ENCODE measurements at places on chromosomes 1 and 21.

DNA sequence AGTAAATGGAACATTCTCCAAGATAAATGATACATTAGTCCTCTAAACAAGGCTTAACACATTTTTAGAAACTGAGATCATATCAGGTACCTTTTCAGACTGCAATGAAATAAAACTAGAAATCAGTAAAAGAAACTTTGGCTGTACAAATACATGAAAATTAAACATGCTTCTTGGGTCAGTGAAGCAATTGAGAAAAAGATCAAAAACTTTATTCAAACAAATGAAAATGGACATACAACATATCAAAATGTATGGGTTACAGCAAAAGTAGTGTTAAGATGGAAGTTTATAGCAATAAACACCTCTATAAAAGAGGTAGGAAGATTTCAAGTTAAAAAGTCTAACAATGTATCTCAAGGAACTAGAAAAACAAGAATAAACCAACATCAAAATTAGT is 598.5 kb downstream of the SMYD3 start:
- no peak for DNase-seq

DNA sequence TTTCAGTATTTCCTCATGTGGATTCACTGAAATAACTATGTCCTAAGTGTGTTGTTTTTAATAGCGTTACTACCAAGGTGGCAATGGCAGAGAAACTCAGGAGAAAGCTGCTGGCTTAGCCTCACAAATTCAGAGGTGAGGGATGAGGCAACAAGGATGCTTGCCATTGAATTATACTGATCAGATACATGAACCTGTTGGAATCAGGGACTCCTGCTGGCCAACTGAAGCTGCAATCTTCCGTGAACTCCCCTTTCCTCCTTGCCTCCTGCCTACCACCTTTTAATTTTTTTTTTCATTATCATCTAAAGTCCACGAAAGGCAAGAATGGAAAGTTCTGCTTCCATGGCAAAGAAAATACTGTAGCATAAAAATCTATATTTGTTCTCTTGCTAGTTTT is 254.7 kb downstream of the NFIA start:
- peak; percentile 23 for DNase-seq

- DNase-seq: no peak
Observed at GRCh38 chr1:79519084-79519760, 512.7 kb upstream of the ADGRL4 start.

- DNase-seq: no peak
Observed at GRCh38 chr1:198340139-198340538, 183.3 kb downstream of the NEK7 start.

DNA sequence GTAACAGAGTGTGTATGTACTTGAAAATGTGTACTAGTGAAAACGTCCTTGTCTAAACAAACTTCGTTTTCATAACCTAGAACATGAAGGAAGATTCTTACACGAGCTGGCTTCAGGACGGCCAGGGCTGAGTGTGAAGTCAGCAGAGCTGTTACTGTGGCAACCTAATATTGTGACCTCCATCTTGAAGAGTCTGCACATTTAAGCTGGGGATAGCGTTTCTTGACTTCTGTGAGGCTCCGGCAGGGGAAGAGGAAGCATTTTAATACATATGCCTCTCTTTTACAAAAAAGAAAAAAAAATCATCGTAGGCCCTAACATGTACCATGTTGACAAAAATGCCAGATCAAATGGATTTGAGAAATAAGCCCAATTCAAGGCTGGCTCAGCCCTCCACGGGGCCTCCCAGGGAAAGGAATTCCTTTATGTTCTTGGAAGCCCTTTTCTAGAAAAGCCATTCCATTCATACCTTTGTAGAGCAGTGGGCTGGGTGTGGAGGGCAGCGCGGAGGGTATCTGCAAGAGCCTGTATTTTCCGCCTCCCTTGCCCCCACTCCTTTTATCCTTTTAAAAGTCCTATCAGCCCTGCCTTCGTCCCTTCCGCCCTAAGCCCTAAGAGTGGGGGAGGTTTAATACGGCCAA is 51.1 kb downstream of the SIM2 start:
- no peak for DNase-seq

- DNase-seq: no peak
Observed at GRCh38 chr1:199837321-199837720, 190.2 kb upstream of the NR5A2 start.

GRCh38 chr1:156428746-156429288 is 59.8 kb downstream of the RHBG start:
- DNase-seq: no peak

GRCh38 chr1:235075048-235075776 is 53.4 kb downstream of the TOMM20 start:
- DNase-seq: peak; percentile 92

- peak; percentile 75 for DNase-seq
Observed at GRCh38 chr1:239987103-239987745, 104.5 kb upstream of the FMN2 start.

DNA sequence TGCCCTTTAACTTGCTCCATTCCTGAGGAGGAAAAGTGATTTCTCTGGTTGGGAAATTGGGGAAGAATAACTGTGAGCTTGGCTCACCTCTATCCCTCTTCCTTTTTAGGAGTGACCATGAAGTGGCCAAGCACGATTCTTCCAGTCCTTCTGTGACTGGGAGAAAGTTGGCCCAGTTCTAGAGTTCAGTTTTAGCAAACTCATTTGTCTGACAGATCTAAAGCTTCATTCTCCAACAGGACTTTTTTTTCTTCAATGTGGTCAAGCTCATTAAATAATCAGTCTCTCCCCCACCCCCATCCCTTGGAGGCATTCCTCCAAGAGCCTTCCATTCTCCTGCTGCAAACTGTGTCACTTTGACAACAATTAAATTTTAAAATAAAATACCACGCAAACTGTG is 6.4 kb upstream of the AGL start:
- DNase-seq: no peak

DNA sequence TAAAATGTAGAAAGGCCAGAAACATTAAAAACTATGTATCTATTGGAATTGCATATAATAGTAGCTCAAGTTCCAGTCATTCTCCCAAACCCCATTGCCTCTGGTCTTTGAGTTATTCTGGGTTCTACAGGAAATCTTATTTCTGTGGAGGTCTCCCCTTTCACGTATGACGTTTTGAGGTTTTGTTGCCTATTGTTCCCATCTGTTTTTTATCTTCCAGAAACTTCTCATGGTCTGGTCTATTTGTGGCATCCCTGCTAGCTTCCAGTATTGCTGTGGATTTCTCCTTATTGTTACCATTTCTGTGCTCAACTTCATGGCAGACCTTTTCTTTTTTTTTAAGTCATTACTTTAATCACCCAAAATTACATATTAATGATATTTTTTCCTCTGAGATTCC is 43.3 kb downstream of the DTL start:
- no peak for DNase-seq

GRCh38 chr1:44776730-44777068 is 1.4 kb downstream of the RPS8 start:
- DNase-seq: no peak

GRCh38 chr1:171800342-171800741 is 18.9 kb downstream of the METTL13 start:
- no peak for DNase-seq

DNA sequence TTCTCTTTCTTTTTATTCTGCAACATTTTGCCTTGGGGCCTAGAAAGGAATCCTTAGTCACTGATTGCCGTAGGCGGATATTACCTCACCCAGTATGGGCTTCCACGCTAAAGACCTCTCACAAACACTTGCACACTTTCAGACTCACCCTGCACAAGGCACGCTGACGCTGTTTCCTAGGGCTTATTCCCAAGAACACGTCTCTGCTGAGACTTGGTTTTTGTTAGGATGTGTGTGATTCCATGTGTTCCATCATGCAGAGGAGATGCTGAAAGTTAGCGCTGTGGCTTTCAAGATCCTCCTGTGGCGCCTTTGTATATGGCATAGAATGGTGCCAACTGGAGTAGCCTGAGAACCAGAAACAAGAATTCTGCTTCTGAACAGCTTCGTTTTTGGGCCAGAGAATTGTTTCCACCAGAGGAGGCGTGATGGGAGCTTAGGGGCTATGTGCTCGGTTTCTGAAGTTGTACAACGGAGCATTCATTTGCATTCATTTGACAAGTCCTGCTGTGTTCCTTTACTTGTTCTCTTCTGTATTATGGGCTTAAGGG is 297.0 kb downstream of the DISC1 start:
- peak; percentile 68 for DNase-seq

- DNase-seq: no peak
Observed at GRCh38 chr1:38783640-38784229, 75.8 kb downstream of the RRAGC start.

GRCh38 chr1:245412306-245412705 is 257.5 kb downstream of the KIF26B start:
- no peak for DNase-seq

GRCh38 chr21:34362670-34363069 is 1.1 kb upstream of the KCNE2 start:
- no peak for DNase-seq

GRCh38 chr1:112971006-112971405 is 15.0 kb upstream of the SLC16A1 start:
- no peak for DNase-seq

GRCh38 chr1:43304771-43305300 is 4.1 kb downstream of the TIE1 start:
- DNase-seq: no peak

- no peak for DNase-seq
Observed at GRCh38 chr1:200838676-200839445, 33.9 kb upstream of the GPR25 start.

DNA sequence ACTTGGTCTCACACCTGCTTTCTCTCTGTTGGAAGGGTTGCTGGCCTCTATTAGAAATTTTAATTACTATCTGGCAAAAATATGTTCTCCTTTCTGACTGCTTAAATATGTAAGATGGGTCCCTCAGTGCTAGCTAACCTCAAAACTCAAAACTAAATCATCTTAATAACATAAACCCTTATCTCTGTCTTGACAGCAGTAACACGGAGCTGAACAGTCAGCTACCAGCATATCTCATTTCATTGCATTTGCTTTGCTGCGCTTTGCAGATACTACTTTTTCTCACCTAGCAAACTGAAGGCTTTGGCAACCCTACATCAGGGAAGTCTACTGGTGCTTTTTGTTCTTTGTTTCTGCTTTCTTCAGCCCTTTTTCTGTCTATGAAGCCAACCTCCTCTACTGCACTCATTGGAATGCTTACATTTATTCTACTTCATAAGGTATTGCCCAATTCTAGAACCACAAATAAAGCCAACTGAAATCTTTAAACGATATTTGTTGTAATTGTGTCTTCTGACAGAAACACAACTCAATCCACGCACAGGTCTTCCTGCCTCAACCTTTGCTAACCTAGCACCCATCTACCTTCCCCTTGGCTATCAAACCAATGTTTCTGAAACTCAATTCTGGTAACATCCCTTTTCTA is 95.6 kb downstream of the RERE start:
- DNase-seq: no peak

DNA sequence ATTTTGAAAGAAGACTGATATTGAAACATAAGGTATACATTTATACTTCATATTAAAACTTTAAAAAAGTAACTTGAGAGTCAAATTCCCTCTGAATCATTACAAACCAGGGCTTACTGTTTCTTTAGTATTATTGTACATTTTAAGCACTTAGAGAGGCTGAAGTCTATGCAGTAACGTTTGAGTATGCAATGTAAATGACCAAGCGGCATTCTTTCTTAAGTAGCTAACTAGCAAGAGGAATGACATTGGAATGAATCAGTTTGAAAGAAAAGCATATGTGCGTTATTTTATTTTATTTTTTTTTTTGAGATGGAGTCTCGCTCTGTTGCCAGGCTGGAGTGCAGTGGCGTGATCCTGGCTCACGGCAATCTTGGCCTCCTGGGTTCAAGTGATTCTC is 24.3 kb downstream of the WNT2B start:
- DNase-seq: no peak

DNA sequence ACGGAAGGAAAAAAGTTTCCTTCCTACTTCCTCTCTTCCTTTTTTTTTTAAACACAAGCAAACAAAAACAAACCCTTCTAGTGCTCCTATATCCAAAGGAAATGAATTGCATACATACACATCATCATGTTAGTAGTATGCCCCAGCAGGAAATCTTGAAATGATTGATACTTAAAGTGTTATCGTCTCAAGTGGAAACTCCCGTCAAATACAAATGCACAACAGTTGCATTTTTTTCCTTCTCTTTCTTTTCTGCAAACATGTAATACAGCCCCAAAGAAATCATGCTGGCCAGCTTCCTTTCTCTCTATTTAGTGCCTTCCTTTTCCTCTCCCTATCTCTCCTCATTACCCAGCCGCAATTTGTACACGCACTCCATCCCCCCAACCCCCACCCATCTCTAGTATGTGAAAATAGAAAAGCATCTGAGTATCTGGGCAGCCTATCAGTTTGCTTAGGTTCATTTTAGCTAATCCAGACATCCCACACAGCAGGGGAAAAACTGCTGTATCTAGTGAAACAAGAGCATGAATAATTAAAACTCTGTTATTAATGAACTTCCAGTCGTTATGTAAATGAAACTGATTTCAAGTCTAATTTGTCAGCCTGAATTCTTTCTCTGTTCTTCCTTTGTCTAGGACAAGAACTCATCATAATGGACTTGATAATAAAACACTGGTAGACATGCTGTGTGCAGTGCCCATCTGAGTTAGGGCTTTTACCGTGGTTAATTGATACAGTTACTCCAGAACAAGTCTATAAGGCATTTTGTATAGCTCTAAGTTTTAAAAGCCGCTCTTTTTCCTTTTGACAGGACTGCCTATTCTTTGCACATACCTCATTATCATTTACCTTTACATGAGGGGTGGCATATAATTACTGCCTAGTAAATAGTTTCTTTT is 336.5 kb upstream of the ADGRL2 start:
- DNase-seq: no peak

DNA sequence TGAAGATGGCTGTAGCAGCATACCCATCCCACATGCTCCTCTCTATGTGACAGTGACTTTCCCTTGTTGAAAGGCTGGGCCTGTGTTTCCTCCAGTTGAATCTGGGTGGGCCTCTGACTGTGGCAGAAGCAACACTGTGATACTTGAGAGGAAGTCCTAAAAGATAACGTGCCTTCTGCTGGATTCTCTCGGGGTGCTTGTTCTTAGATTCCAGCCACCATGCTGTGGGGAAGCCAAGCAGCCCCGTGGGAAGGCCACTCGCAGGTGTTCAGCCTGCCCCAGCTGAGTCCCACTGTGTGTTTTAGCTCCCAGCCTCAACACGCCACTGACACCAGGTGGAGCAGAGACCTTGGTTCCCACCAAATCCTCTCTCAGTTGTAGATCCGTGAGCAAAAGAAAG is 31.5 kb downstream of the TRAPPC10 start:
- no peak for DNase-seq

All from MCF 10A (cell line).